Nucleus accumbens (tissue), 56 donors: ENCODE measurements at places on chromosomes 5 and 9.

GRCh38 chr9:124202447-124202971 is 55.2 kb upstream of the NEK6 start:
- DNase-seq, result no peak

- no peak for DNase-seq
These were observed 57.5 kb downstream of the DAB2IP start for GRCh38 chr9:121708768-121709488.

DNA sequence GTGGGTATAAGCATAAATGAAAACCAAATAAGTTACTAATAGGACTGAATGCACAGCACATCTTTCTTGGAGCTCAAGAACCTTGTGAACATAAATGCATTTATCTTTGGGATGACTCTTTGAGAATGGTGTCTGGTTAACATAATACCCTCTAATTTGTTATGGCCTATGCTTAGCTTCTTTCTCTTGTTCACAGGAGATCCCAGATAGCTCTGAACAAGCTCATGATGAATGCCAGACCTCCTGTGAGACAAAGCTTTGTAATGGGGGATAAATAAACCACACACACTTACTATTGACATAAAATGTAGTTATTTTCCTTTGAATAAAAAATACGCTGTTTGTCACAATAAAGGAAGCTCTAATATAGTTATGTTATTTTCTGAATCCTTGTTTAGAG is 111.5 kb downstream of the PSAT1 start:
- DNase-seq, result no peak

DNA sequence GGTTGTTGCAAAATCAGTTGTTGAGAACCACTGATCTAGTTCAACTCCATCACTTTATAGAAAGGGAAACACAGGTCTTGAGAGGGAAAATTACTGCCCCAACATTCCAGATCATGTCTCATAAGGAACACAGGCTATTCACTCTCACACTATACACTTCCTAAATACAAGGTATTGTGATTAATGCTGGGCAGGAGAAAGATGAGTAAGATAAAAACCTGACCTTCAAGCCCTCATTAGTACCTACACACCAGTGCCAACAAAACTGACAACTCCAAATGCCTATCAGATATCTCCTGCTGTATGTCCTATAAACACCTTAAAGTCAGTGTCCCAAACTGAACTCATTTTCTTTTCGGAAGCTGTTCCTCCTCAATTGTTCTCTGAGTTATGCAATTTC is 8.2 kb downstream of the GNE start:
- DNase-seq, result no peak

- DNase-seq, result no peak
These were observed 2.4 kb upstream of the DAB2 start for GRCh38 chr5:39427229-39427628.

GRCh38 chr9:91835632-91836031 is 114.4 kb downstream of the ROR2 start:
- DNase-seq, result no peak

DNA sequence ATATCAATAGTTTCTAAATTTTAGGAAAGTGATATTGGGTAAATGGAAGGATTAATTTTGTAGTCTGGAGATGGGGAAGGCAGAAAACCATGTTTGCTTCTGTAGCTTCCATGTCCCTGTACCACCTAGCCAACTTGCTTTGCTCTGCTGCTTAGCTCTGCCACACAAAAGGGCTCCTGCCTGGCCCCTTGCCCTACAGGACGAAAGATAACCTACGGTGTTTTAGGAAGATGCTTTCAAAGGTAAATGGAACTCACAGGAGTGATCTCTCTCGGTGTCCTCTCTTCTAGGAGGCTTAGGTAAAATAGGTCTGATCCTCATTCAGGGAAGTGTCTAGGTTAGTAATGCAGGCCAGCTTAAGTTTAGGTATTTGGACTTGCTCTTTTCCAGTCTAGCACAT is 37.8 kb upstream of the DMXL1 start:
- DNase-seq, result no peak

GRCh38 chr9:89967527-89967926 is 362.7 kb downstream of the GADD45G start:
- DNase-seq, result no peak

- no peak for DNase-seq
These were observed 69.8 kb upstream of the RNU6ATAC start for GRCh38 chr9:134234001-134234660.

GRCh38 chr9:12290166-12290869 is 402.9 kb upstream of the TYRP1 start:
- DNase-seq, result no peak
